Erythroblast (primary cell): ENCODE measurements at places on chromosomes 5 and 9.

GRCh38 chr9:99155736-99156135 is 50.8 kb downstream of the TGFBR1 start:
- no peak for DNase-seq

GRCh38 chr9:118529624-118530214 is 825.5 kb downstream of the TLR4 start:
- DNase-seq = no peak

DNA sequence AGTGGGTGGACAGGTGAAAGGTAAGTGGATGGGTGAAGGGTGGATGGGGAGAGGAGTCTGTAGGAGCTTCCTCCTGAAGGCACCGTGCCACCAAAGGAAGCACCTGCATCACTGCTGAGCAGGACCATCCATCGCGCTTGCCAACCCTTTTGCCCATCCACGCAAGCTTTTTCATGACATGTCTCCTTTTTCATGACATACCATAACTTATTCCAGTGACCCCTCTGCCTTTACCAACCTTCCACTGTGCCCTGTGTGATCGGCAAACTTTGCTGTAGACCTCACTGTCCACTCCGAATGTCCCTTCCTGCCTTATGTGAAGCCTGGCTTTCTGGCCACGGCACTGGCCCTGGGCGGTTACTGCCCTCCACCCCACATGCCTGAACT is 13.4 kb downstream of the FLT4 start:
- DNase-seq = no peak

GRCh38 chr9:131053896-131054295 is 42.4 kb upstream of the AIF1L start:
- no peak for DNase-seq

GRCh38 chr5:93954421-93955069 is 213.1 kb upstream of the POU5F2 start:
- DNase-seq = no peak
